ENCODE measurements at places on chromosomes 5 and 9.

- no peak for DNase-seq
Measured at GRCh38 chr5:97838214-97838613, 655.2 kb upstream of the RIOK2 start.

GRCh38 chr5:108884736-108885135, 137.0 kb downstream of the FER start:
- DNase-seq, result no peak

- no peak for DNase-seq
Measured at GRCh38 chr5:66406761-66407336, 189.3 kb upstream of the MAST4 start.

DNA sequence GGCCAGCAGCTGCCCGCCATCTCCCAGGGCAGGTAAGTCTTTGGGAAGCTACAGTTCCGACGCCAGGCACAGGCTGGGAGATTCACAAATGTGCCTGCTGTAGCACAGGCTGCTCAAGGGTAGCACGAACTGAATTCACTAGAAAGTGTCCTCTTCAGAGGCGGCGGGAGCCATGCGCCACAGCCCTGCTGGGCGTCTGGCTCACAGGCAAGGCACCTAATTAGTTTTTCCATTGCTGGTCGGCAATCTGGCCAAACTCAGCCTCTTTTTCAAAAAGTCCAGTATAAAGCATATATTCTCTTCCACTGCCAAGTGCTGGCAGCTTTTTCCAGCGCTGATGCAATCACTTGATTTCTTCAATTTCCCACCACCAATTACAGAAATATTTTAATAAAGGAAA, 128.9 kb upstream of the RAPGEF1 start:
- no peak for DNase-seq

DNA sequence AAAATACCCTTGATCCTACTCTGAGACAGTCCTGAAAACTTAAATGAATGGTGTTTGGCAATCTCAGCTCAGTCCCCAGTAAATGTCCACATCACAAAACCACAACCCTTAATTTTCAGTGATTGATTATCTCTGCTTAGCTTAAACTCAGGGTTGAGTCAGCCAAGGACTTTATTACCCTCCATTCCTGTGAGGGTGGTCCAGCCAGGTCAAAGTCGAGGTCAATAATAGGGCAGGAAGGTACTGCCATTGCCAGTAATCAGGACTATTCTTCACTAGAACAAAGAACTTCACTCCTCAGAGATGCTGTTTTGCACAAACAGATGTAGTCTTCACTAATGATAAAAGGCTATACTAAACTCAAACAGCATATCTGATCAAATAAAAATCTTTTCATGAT, 499.4 kb downstream of the ISL1 start:
- no peak for DNase-seq

DNA sequence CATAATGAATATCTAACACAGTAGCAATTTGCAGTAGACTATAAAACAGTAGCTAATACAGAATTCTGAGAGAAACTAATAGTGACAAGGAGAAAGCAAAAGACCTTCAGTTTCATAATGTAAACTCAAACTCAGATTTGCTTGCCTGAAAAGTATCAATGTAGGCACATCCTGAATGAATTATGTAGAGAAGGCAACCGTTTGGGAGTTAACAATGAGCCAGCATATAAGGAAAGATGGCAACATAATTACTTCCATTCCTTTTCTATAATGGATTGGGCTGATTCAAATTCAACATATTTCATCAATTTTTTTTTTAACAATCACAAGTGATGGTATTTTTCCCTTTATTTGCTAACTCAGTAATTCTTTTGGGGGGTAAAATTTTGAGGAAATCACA, 261.6 kb downstream of the SEMA5A start:
- DNase-seq, result no peak

DNA sequence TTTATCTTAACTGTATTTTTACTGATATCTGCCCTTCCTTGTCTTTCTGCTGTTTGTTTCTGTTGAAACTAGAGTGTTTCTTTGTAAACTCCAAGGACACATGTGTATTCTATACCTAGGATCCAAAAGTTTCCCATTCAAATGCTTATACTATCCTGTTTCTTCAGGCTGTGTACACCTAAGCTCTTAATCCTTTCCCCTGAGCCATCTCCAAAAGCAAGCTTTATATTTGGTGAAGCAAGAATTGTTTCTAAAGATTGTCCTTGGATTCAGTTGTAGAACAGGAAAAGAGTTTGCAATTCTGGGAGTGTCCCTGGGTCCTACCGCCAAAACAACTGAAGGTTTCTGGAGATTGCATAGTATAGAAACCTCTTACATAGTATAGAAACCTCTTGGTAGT, 65.9 kb downstream of the CWC27 start:
- DNase-seq, result no peak

DNA sequence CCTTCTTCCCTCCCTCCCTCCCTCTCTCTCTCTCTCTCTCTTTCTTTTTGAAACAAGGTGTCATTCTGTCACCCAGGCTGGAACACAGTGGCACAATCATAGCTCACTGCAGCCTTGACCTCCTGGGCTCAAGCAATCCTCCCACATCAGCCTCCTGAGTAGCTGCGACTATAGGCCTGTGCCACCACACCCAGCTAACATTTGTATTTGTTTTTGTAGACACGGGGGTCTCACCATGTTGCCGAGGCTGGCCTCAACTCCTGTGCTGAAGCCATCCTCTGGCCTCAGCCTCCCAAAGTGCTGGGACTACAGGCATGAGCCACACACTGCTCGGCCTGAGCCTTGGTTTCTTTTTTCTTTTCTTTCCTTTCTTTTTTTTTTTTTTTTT, 45.8 kb downstream of the PLPP7 start:
- DNase-seq, result no peak

GRCh38 chr9:37410969-37411785, 11.3 kb upstream of the GRHPR start:
- no peak for DNase-seq

DNA sequence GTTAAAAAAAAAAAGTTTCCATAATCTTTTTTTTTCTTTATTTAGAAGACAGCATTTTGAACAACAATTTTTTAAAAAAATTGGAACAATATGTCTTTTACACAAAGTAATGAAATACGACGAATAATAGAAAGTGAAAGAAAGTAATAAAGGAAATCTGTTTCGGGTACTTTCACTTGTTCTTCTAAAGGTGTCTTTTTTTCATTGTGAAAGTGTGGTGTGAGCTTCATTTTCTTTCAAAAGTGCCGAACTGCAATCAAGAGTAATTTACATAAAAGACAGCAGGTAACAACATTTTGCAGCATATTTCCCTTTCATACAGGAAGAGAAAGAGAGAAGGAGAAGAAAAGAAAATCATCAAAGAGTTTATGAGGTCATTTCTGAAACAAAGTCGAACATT, 159.7 kb upstream of the CDH12 start:
- DNase-seq, result no peak

DNA sequence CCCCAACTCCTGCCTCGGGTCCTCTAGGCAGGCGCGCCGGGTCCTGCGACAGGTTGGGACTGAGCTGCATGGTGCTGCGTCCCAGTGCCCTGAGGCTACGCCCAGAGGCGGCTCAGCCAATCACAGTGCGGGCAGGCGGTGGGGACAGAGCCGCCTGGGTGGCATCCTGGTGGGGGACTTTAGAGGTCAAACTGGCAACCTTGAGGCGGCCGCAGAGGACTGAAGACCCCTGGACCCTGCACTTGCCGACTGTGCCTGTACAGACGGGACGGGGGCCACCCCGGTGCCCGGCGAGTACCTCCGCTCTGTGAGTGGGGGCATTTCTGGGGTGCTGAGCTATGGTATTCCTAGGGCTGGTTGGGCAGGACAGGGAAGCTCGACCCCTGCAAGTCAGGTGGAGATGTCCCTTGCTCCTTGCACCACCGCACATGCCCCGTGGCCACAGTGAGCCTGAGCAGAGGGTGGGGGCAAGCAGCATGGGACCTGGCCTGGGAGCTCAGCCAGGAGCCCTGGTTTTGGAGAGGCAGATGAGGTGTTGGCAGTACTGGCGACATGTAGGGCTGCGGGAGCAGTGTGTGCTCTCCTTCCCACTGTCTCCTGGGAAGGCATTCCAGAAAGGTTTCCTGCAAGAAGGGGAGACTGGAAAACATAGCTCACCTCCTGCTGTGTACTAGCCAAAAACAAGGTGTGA, 45.5 kb downstream of the CTSL start:
- no peak for DNase-seq

DNA sequence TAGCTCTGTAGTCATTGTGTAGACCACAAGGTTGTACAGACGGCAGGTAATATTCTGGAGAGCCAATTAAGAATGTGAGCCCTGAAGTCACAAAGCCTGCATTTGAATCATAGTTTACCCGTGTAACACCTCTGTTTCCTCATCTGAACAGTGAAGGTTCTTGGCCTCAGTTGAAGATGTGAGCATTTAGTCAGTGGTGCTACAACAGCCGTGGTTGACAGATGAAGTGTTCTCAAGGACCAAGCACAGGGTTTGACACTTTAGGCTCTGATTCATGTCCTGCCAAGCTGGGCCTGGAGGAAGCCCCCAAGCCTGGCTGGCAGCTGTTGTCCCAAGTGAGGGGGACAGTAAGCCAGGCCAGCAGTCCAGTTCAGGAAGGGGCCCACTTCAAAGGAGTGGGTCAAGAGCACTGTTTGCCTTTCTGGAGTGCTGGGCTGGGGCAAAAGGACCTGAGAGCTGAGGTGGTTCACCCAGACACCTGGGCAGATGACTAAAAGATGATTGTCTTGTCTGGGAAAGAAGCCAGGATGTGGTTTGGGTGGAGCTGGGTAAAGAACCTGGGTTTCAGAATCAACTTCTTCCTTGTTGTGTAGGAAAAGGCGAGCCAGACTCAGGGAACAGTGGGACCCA, 20.7 kb downstream of the FAXDC2 start:
- DNase-seq, result no peak

- DNase-seq, result no peak
Measured at GRCh38 chr5:173488144-173488543, 128.3 kb downstream of the BOD1 start.

GRCh38 chr5:152092580-152092979, 167.9 kb upstream of the GLRA1 start:
- DNase-seq, result no peak

DNA sequence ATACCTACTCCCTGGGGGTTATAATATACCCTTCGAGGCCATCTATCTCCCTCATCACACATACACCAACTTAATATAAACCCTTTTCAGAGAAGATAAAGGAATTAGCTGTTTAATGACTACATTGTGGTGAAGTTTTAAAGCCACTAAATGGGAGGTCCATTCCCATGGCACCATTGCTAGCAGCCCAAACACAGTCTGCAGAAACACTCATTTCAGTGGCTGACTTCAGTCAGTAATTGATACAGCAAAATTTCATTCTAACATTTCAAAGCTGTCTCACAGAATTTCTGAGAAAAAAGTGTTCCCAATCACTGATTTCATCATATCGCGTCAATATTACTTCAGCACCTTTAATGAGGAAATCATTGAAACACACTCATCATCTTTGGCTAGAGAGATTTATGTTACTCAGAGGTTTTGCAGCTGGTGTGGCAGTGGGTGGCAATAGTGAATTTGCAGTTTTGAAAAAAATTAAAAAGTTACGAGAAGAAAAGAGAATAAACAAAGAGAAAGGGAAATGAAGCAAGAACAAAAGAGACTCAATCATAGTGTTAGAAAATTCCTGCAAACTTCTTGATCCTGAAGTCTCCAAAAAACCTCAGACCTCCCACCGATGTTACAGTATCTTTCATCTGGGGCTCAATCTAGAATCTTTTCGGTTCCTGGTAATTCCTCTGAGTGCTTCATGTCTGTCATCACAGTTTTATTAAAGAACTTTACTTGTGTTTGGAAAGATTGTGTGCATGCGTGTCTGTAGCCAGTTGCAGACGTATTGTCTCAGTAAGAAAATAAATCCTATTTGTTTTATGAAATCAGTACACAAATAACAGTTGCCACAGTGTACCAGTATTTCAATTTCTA, 105.0 kb downstream of the ERCC6L2 start:
- no peak for DNase-seq

GRCh38 chr9:134694714-134695113, 53.1 kb downstream of the COL5A1 start:
- no peak for DNase-seq

GRCh38 chr5:116437922-116438578, 136.6 kb downstream of the SEMA6A start:
- no peak for DNase-seq

GRCh38 chr5:96875791-96876291, 459 bp upstream of the ERAP2 start:
- no peak for DNase-seq

GRCh38 chr5:25764733-25765132, 1120.0 kb upstream of the CDH10 start:
- DNase-seq, result no peak

GRCh38 chr9:71783120-71783523, 14.8 kb upstream of the CEMIP2 start:
- DNase-seq, result peak; percentile 60

- DNase-seq, result no peak
Measured at GRCh38 chr9:122777935-122778627, 10.7 kb upstream of the OR5C1 start.

GRCh38 chr5:145912594-145912993, 23.8 kb upstream of the SH3RF2 start:
- no peak for DNase-seq

DNA sequence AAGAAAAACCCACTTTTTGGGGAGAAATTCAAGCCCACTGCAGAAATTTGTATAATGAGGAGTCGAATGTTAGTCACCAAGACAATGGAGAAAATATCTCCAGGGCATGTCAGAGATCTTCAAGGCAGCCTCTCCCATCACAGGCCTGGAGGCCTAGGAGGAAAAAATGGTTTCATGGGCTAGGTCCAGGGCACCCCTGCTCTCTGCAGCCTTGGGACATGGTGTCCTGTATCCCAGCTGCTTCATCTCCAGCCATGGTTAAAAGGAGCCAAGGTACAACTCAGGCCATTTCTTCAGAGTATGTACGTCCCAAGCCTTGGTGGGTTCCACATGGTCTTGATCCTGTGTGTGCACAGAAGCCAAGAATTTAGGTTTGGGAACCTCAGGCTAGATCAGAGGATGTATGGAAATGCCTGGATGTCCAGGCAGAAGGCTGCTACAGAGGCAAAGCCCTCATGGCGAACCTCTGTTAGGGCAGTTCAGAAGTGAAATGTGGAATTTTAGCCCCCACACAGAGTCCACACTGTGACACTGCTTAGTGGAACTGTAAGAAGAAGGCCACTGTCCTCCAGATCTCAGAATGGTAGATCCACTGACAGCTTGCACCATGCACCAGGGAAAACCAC, 561.4 kb downstream of the ISL1 start:
- DNase-seq, result no peak

- DNase-seq, result no peak
Measured at GRCh38 chr9:80489329-80489728, 917.6 kb downstream of the TLE4 start.

All from stimulated activated CD4-positive, alpha-beta T cell treated with anti-CD3 and anti-CD28 coated beads, Interleukin-15, amount 100 ng/mL, for 1 hour (primary cell).